ENCODE measurements at places on chromosomes 1 and 21.

GRCh38 chr1:145942871-145943270 lies 14.9 kb downstream of the LIX1L start:
- DNase-seq, result no peak

- DNase-seq, result no peak
These were observed 173.0 kb downstream of the ADGRL4 start for GRCh38 chr1:78833491-78833890.

- DNase-seq, result no peak
These were observed 57.5 kb downstream of the CASQ2 start for GRCh38 chr1:115710859-115711624.

GRCh38 chr1:186819126-186819525 lies 9.6 kb upstream of the PLA2G4A start:
- no peak for DNase-seq

GRCh38 chr1:162855461-162856150 lies 5.4 kb downstream of the CCDC190 start:
- DNase-seq, result no peak

DNA sequence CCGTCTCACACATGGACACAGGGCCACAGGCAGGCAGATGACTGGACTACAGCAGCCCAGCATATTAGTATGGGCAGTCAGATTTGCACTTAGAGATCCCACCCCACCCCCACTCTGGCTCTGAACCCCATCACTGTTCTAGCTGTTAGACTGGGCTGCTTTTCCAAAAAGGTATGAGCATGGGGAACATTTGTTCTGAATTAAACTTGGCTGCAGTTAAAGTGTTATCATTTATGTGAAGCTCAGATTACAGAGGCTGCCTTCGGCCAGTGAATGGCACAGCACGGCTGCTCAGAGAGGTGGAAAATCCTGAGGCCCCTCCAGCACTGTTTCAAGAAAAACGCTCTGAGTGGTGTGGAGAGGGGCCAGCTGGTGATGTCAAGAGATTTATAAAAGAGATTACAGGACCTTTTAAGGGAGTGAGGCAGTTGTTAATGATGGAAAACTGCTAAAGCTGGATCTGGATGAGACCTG lies 6.9 kb upstream of the NOS1AP start:
- no peak for DNase-seq

GRCh38 chr1:155703216-155703615 lies 14.3 kb downstream of the DAP3 start:
- no peak for DNase-seq

GRCh38 chr1:110196917-110197765 lies 13.0 kb upstream of the KCNC4 start:
- no peak for DNase-seq

- DNase-seq, result no peak
These were observed 105.7 kb upstream of the PPP2R5A start for GRCh38 chr1:212179394-212180076.

- DNase-seq, result no peak
These were observed 266.6 kb upstream of the SGIP1 start for GRCh38 chr1:66267201-66267940.

GRCh38 chr1:161915051-161915503 lies 108.6 kb downstream of the OLFML2B start:
- DNase-seq, result no peak

DNA sequence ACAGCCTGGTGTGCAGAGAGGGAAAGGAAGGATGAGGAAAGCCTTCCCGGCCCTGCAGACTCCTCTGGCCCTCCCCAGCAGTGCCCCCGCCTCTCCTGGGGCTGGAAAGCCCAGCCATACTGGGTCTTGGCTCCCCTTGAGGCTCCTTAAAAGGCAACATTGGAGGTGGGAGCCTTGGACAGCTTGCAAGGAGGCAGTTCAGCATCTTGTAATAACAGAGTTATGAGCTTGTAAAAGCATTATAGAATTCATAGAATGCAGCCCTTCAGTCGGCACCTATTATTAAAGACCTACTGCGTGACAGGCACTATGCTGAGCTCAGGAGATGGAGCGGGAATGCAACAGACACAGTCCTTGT lies 4.2 kb downstream of the TINAGL1 start:
- DNase-seq, result no peak

- DNase-seq, result no peak
These were observed 785.7 kb downstream of the ADGRL2 start for GRCh38 chr1:82586473-82586872.

DNA sequence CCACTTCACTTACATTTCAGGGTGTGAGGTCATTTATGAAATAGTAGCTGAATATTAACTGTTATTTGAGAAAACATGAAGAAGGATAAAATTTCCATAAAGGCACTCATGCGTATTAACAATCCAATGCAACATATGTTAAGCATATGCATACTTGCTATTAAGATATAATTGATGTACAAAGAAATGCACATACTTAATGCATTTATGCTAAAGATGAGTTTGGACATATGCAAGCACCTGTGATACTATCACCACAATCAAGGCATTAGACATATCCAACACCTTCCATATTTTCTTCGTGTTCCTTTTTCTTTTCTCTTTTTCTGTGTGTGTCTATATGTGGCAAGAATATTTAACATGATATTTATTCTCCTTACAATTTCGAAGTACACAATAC lies 464.8 kb upstream of the BRINP3 start:
- no peak for DNase-seq

- no peak for DNase-seq
These were observed 342.4 kb downstream of the NPHP4 start for GRCh38 chr1:5649795-5650194.

- no peak for DNase-seq
These were observed 25.0 kb downstream of the KIAA1614 start for GRCh38 chr1:180937624-180938225.

DNA sequence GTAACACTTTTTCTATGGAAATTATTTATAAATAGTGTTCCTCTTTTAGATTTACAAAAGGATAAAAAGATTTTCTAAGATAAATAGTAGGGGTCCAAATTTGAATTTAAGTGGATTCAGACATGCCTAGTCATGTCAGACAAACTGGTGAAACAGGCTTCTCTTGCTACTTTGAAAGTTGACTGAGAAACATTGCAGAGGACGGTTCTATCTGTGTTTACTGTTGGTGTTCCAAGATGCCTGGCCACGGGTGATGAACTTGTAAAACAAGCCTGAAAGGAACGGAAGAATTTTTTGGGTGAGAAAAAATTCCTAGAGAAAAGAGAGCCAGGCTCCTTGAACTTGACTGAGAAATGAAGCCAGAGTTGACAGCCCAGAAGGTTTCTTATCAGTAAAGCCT lies 2.2 kb downstream of the KRTAP19-1 start:
- no peak for DNase-seq

DNA sequence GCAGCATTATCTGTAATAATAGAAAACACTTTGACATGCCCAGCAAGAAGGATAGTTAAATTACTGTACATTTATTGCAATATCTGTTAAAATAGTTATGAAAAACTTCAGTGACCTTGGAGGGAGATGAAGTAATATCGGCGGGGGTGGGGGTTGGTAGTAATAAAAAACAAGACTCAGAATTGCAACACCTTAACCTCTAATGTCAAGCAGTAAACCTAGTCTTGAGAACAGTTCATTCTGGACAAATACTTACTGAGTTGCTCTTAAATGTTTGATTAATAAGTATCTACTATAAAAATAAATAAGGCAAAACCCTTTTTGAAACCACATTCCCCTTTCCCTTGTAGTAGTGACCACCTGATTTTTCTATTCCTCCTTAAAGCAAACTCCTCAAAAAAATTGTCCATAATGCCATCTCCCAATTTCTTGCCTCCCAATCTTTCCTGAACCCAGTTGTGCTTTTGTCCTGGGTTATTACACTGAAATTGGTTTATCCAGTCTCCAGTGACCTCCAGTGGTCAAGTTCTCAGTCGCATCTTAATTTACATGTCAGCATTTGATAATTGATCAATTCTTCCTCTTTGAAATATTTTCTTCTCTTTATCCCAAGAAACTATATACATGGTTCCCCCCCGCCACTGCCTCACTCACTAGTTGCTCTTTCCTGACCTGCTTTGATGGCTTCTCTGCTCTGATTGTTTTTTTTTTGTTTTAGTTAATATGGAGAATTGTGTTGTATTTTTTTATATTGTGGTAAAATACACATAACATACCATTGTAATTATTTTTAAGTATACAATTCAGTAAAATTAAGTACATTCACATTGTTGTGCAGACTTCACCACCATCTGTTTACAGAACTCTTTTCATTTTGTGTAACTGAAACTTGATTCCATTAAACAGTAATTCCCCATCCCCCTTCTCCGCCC lies 36.8 kb downstream of the RAP1A start:
- no peak for DNase-seq

GRCh38 chr1:206144605-206145004 lies 27.4 kb upstream of the AVPR1B start:
- DNase-seq, result no peak

DNA sequence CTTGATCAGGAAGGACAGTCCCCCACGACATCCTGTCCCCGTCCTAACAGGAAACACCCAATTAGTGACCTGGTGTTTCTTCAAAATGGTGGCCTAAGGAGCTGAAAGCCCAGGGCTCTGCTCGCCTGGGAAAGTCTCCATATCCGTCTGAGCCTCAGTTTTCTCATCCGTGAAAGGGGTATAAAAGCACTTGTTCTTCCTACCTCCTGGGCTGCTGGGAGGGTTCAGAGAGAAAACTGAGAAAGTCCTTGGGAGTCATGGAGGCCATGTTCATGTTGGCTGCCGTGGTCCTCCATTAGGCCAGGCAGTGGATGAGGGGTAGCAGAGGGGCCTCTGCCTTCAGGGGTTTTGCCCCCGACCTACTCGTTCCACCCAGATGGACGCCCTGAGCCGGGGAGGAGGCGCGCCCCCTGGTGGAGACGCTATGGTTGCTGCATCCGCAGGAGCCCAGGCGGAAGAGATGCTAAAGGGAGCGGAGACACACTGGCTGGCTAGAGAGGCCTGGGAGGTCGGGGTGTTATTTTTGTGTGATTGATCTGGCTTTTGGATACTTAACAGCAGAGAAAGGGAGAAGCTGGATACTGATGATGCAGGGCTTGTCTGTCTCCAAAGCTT lies 113.5 kb downstream of the PRDM2 start:
- no peak for DNase-seq

GRCh38 chr1:190595438-190595837 lies 117.8 kb upstream of the BRINP3 start:
- DNase-seq, result no peak

- no peak for DNase-seq
These were observed 71.0 kb downstream of the PBX1 start for GRCh38 chr1:164629971-164630370.

DNA sequence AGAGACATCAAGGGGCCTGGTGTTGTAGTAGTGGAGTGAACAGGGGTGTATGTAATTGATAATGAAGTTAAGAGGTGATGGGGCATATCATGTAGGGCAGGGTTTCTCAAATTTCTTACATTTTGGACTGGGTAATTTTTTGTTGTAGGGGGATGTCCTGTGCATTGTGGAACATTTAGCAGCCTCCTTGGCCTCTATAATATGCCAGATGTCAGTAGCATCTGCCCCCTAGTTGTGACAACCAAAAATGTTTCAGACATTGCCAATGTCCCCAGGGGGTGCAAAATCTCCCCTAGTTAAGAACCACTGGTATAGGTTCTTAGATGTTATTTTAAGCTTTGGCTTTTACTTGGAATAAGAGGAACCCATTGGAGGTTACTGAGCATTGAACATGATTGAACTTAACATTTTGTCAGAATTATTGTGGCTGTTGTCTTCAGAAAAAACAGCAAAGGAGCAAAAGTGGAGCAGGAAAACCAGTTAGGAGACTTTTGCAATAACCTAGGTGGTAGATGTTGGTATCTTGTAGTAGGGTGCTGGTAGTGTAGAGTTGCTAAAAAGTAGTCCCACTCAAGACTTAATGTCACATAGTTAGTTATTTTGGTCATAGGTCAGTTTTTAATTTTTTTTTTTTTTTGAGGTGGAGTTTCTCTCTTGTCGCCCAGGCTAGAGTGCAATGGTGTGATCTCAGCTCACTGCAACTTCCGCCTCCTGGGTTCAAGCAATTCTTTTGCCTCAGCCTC lies 6.2 kb downstream of the ZNF326 start:
- DNase-seq, result no peak

DNA sequence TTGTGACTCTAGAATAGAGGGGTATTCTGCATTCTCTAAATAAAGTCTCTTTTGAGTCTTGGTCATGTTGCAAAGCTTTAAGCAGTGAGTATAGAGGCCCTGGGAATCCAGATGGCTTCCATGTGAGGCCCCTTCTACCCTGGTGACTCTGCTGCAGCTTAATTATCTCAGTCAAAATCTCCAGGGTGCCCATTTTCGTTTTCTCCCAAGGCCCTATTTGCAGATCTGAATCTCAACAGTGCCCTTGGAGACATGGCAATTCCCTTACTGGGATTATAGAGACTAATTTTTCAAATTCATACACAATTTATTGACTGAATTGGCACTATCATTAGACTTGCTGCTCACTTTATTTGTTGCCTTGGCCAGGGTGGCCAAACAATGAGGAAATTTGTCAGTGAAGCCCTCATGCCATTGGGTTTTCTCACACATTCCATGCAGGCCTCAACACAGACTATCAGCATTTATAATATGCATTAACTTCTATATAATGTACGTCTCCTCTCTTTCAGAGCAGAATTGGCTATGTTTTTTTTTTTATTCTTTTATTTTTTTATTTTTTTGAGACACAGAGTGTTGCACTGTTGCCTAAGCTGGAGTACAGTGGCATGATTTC lies 35.1 kb downstream of the PROX1 start:
- DNase-seq, result no peak

DNA sequence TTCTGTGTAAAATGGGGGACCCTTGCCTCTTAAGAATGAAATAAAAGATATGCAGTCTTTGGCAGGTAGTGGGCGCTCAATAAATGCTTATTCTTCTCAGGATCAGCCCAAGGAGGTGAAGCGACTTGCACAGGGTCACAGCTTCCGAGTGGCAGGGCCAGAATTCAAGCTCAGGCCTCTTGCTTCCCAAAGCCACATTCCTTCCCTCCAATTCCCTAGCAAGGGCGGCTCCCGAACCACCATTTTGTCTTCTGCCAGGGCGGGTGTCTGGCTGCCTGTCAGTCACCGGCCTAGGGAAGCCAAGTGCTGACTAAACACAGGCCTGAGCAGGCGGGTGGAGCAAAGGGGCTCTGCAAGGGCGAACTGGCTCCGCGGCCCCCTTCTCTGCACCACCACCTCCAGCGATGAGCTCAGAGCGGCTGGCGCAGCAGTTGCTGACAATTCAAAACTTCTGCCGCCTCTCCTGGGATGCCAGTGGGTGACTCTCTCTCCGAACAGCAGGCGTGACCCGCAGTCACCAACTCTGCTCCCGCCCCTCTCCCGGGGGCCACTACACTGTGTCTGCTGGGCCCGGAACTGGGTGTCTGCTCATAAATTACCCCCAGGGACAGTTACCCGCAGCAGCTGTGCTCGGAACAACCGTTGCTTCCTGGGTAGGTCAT lies 10.8 kb downstream of the GPR3 start:
- peak; percentile 83 for DNase-seq
